ENCODE measurements at places on chromosomes 2 and 18. TPM values are rescaled to one million over a fixed set of nuclear protein-coding genes. Genes with fewer than 3 reads are reported as not detected.

The HIBCH gene
- 11.8 TPM for total RNA-seq

The ALK gene
- not detected for total RNA-seq

The SLC11A1 gene
- total RNA-seq = 0.11 TPM

The SCYGR4 gene
- not detected for total RNA-seq

The ACVR1C gene
- total RNA-seq = 0.83 TPM

Measured in LHCN-M2 (cell line).